CMK (cell line): ENCODE measurements at places on chromosomes 3 and 15.

DNA sequence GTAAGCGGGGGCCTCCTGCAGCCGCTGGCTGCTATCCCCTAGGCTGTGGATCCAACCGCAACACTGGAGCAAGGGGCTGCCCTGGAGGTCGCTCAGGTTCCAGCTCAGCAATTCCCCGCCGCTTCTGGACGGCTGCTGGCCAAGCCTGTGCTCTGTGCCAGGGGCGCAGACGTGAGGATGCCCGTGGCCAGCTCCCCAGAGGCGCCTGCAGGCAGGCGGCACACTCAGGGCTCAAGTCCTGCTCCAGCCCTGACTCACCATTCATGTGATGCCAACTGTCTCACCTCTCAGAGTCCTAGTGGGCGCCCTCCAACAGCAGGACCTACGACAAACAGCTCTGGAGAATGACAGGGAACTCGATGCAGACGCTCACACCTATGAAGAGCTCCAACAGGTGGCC lies 31.6 kb downstream of the KLHL25 start:
- no peak for DNase-seq

DNA sequence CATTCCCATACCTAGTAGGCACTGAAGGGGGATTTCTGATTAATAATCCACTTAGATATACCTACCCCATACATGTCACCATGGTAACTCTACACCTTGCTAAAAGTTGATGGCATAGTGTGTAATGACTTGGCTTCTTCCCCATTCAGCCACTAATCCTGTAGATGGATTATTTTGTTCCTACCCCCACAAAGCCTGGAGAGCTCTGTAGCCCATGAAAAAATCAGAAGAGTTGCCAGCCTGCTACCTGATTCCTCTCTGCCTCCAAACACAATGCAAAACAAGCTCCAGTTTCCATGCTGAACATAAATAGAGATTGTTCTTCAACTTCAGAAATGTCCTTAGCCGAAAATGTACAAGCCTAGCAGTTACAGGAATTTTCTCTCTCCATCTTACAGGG lies 98.9 kb upstream of the PFN2 start:
- no peak for DNase-seq

- no peak for DNase-seq
Observed at GRCh38 chr3:189555558-189555881, 75.7 kb upstream of the TP63 start.

- no peak for DNase-seq
Observed at GRCh38 chr3:151395806-151396205, 11.3 kb upstream of the P2RY12 start.

GRCh38 chr3:10504171-10505049 lies 976 bp downstream of the ATP2B2 start:
- no peak for DNase-seq
